Lower lobe of right lung (tissue), 2 donors: ENCODE measurements at places on chromosomes 4 and X. TPM values are rescaled to one million over a fixed set of nuclear protein-coding genes. Genes with fewer than 3 reads are reported as not detected.

DNA sequence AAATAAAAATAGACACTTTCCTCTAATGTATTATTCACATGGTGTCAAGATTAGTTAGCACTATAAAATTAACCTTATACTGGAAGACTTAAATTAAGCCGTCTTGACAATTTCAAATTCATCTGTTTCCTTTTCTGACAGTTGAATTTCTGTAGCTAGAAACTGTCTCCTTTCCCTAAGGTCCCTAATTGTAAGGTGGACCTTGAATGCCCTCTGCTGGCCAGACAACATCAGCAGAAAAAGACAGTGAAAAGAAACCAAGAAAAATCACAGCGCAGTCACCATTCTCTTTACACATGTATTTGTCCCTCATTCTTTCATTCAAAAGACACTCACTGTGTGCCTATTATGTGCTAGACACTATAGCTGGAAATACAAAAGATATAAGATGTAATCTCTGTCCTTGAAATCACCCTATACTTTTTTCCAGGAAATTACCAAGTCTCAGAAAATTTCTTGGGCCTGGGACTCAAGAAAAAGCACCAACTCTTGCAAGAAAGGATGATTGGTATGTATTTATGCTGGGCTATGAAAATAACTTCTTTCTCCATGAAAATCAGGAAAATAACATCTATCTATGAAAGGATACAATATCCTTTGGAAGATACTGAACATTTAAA lies 32.7 kb upstream of the AMBN start:
- no peak for DNase-seq

Gene SYN1
- total RNA-seq = 0.44 TPM

Gene USP17L15
- total RNA-seq = not detected

Gene MSANTD1
- total RNA-seq = 1.9 TPM

Gene KDR
- 55.8 TPM for total RNA-seq

GRCh38 chr4:55186123-55186522 lies 60.7 kb upstream of the KDR start:
- DNase-seq = no peak

- DNase-seq = no peak
Observed at GRCh38 chrX:124719060-124719459, 372.7 kb downstream of the SH2D1A start.

DNA sequence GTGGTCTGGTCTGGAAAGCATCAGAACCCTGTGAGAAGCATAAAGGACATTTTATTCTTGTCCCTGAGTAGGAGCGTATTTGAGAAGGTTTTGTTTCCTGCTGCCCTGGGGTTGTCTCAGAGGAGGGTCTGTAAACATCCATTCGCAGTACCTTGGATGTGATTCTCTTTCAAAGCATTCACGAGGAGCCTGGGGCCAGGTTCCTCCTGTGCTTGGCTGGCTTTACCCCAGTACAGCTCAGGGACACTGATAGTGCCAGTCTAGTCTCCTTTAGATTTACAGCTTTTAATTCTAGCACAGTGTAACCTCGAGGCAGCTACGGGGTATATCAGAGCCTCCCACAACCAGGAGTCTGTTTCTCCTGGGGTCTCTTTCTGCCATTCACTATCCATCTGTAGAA lies 2.7 kb downstream of the CLRN2 start:
- no peak for DNase-seq

GRCh38 chrX:141839856-141840255 lies 1.7 kb downstream of the MAGEC3 start:
- DNase-seq = no peak

DNA sequence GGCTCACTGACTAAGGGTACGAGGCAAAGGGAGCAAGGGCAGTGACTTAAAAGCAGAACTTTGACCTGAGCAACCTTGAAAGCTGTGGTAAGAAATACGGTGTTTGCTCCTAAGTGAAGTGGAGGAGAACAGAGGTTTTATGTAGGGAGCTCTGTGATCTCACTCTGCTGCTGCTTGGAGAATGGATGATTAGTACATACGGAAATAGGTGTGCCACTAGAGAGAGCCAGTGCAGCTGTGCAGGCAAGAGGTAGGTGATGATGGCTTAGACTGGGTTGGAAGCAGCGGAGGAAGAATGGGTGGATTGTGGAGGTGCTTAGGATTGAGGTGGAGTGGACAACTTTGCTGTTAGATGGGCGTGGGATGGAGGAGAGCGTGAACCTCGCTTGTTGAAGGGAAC lies 85.0 kb downstream of the FAM193A start:
- DNase-seq = no peak

Gene ATP8A1
- total RNA-seq = 84.7 TPM

Gene TAF7L
- total RNA-seq = not detected

Gene IL1RAPL2
- total RNA-seq = not detected

Gene SLITRK4
- 0.74 TPM for total RNA-seq

DNA sequence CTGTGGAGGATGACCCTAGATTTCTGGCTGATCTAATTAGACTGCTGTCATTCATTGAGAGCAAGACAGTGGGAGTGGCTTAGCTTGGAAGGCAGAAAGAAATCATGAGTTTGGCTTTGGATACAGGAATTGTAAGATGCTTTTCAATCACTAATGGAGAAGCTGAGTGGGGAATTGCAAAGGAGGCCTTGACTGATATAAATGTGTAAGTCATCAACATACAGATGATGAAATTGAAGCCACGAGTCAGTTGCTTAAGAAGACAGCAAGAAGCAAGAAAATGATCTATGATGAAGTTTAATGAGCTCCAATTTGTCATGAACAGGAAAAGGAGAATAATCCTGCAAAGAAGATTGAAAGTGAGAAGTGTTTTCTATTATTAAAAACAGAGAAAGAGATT lies 136.7 kb upstream of the C1QTNF7 start:
- no peak for DNase-seq

DNA sequence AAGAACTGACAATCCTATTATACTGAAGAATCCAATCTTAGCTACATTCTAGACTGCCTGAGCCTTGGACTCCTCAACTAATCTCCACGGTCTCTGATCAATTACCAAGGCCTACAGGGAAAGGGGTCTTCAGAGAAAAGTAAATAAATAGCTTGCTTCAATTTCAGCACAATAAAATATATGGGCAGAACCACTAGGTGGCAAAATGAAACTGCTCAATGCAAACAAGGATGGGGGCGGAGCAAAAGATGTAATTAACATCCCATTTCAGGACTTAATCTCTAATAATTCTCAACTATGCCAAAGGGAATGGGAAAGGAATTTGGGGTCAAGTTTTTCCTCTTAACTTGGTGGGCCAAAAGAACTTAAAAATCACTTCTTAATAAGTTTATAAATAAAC lies 78.4 kb upstream of the MAP3K15 start:
- DNase-seq = no peak

DNA sequence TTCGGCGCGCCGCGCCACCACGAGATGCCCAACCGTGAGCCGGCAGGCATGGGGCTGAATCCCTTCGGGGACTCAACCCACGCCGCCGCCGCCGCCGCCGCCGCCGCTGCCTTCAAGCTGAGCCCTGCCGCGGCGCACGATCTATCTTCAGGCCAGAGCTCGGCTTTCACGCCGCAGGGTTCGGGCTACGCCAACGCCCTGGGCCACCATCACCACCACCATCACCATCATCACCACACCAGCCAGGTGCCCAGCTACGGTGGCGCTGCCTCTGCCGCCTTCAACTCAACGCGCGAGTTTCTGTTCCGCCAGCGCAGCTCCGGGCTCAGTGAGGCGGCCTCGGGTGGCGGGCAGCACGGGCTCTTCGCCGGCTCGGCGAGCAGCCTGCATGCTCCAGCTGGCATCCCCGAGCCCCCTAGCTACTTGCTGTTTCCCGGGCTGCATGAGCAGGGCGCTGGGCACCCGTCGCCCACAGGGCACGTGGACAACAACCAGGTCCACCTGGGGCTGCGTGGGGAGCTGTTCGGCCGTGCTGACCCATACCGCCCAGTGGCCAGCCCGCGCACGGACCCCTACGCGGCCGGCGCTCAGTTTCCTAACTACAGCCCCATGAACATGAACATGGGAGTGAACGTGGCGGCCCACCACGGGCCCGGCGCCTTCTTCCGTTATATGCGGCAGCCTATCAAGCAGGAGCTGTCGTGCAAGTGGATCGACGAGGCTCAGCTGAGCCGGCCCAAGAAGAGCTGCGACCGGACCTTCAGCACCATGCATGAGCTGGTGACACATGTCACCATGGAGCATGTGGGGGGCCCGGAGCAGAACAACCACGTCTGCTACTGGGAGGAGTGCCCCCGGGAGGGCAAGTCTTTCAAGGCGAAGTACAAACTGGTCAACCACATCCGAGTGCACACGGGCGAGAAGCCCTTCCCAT lies 1.1 kb downstream of the ZIC3 start:
- DNase-seq = no peak

Gene OFD1
- 38.3 TPM for total RNA-seq

GRCh38 chrX:920234-920799 lies 289.7 kb downstream of the SHOX start:
- no peak for DNase-seq

Gene ITIH6
- not detected for total RNA-seq
